Activated CD4-positive, alpha-beta T cell treated with anti-CD3 and anti-CD28 coated beads, Interleukin-2, amount 50 U/mL, for 4 hours (primary cell): ENCODE measurements at places on chromosomes 4 and X.
A peak's percentile ranks its signal among the peaks of the same experiment; 100 is the strongest.

DNA sequence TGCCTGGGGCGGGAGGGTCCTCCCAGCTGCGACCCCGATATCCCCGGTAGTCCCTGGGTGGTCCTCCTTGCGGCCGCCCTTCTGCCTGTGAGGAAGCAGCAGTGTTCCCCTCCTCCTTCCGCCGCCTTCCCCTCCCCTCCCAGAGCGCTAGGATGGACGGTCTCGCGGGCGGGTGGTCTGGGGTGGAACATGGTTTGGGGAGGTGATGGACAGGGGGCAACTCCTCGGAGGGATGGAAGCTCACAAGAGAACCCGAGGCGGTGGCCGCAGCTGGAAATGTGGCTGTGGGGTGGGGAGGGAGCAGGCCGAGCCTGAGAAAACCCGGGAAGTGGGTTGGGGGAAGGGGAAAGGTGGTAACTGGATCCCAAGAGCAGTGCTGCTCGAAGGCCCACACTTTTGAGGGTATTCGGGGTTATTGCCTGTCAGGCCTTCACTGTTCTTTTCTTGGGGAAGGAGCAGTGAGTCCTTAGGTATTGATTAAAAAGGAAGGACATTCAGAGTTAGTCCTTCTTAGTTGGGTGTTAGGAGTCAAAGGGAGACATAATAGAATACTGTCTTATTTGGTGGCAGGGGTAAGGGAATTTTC is 581 bp downstream of the UBE2K start:
- DNase-seq = peak; percentile 18

GRCh38 chrX:14779580-14779979 is 93.3 kb downstream of the FANCB start:
- no peak for DNase-seq

DNA sequence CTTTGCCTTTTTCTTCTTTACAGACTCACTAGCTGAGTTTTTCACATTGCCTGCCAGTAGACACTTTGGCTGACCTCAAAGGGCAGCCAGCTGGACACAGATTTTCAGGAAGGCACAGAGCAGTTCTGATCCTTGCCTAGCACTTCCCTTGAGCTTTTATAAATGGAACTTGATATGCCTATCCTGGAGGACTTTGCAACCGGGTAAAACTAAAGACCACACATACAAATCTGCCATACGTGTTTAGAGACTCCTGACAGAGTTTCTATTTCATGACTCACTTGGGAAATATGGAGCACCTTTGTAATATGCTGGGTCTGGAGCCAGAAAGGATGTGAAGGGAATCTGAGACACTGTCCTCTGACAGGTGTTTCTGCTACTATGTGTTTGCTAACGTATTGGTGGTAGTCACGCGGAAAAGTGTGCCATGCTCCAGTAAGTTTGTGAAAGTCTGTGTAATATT is 56.7 kb upstream of the RASSF6 start:
- DNase-seq = no peak

DNA sequence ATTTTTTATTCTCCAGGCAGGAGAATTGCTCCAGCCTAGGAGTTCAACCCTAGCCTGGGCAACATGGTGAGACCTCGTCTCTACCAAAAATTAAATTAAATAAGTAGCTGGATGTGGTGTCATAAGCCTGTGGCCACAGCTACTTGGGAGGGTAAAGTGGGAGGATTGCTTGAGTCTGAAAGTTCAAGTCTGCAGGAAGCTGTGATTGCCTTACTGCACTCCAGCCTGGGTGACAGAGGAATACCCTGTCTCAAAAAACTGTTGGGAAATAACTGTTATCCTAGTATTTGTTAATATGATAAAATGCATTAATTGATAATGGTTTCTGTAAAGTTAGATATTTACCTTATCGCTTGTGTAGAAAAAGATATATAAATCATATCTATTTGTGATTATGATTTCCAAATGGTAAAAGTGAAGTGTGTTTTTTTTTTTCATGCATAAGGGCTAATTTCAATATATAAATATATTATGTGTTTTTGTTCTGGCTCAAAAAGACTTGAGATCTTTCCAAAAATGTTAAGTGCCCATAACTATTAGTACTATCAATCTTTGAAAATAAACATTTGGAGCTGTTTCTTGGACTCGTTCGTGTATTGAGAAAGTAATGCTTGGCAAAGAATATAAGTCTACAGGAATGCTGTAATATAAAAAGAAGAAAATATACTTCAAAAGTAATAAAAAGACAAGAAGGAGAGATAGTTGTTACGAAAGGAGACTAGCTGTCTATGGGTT is 396.6 kb downstream of the ADGRL3 start:
- no peak for DNase-seq

GRCh38 chr4:150944660-150945059 is 70.4 kb downstream of the LRBA start:
- no peak for DNase-seq

GRCh38 chrX:40068048-40068447 is 29.7 kb downstream of the BCOR start:
- DNase-seq = no peak

GRCh38 chr4:114423582-114423981 is 175.0 kb upstream of the UGT8 start:
- DNase-seq = no peak

GRCh38 chrX:74280759-74281158 is 23.2 kb upstream of the ZCCHC13 start:
- no peak for DNase-seq

GRCh38 chr4:152289941-152290340 is 246.0 kb downstream of the FBXW7 start:
- DNase-seq = no peak

DNA sequence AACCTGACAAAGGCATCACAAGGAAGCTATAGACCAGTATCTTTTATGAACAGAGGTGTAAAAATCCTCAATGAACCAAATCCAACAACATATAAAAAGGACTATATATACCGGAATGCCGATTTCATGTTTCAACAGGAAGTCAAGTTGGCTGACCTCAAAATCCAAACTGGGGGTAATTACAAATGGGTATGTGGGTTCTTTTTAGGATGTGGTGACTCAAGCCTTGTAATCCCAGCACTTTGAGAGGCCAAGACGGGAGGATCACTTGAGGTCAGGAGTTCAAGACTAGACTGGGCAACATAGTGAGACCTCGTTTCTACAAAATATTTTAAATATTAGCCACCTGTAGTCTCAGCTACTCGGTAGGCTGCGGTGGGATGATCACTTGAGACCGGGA is 10.4 kb downstream of the PRSS48 start:
- DNase-seq = no peak

- DNase-seq = no peak
Measured at GRCh38 chr4:128285085-128285997, 2.3 kb downstream of the PGRMC2 start.

DNA sequence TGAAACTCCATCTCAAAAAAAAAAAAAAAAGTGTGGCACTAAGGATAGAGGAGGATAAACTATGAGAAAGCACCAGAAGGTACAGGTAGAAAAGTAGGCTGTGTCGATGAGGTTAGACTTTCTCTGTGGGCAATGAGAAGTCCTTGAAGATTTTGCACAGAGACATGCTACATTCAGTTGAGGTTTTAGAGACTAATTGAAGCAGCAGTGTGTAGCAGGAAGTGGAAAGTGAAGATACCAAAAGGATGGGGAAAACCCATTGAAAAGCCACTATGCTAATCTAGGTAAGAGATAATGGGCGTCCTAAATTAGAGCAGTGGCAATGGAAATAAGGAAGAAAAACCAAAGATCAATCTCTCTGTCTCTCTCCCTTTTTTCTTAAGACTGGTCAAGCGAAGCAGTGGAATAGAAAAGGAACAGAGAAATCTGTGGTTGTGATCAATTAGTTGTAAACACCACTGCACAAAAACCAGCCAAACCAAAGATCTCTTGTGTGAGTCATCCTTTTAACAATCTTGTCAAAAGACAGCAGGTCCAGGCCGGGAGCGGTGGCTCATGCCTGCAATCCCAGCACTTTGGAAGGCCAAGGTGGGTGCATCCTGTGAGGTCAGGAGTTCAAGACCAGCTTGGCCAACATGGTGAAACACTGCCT is 3.5 kb downstream of the SPINK2 start:
- no peak for DNase-seq

- no peak for DNase-seq
Measured at GRCh38 chr4:987624-988513, 1.0 kb downstream of the IDUA start.
